ENCODE measurements at places on chromosomes 3 and 15.

DNA sequence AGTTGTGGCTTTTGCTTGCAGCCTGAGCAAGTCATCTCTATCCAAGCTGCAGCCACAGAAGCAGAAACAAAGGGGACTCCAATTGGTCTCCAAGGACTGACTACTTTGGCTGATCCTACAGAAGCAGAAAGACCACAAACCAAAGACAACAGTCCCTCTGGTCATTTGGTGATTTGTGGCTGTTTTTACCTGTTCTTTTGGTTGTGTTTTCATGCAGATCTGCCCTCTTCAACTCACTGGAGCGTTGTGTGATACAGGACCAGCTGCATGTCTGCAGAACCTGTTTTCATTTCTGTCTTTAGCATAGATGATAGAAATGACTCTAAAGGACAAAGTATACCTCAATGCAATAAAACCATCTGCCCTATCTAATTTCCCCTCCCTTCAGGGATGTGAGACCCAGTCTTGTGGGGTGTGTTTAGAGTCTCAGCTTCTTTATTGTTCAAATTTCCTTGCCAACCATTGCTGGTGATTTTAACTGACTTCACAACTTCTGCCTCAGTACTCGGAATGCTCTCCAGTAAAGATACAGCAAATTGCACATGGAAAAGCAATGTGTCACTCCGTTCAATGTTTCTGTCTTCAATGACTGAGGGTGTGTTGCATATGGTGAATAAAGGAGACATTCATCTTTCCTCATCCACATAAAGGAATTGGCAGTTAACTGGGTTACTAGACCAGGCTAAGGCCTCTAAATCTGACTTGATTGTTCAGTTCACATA is 48.9 kb upstream of the SLC7A14 start:
- no peak for DNase-seq

DNA sequence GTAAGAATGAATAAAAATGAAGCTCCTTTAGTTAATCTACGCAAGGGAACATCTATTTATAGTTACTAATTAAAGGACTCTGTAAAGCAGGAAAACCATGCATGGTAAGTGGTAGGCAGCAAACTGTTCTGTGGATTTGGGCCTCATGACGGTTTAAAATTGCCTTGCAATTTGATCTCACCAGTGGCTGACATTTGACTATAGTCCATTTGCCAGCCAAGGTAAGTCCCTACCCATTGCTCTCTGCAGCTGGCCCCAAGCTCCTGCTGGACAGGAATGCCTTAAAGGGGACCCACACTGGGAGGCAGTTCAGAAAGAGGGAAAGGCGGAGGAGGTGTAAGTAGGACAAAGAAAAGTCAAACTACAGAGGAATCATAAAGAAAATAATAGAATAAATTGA is 203.3 kb downstream of the PLCL2 start:
- no peak for DNase-seq

DNA sequence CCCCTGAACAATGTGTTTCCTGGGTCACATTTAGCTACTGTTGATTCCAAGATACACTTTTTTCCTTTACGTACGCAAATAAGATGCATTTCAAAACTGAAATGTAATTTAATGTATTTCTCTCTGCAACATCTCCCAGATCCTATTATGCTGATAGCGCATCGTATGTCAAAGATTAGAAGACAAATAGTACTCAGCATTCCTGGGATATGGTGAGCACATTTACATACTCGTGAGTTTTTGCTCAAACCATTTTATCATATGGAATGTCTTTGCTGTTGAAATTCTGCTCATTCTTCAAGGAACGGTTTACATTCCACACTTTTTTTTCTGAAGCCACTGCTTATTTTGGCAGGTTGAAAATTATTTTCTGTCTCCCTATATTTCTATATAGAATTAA is 221.4 kb downstream of the OXSM start:
- no peak for DNase-seq

GRCh38 chr15:60656481-60656880 is 177.5 kb upstream of the ICE2 start:
- DNase-seq = no peak

GRCh38 chr3:70518356-70518755 is 205.9 kb upstream of the MDFIC2 start:
- DNase-seq = no peak

DNA sequence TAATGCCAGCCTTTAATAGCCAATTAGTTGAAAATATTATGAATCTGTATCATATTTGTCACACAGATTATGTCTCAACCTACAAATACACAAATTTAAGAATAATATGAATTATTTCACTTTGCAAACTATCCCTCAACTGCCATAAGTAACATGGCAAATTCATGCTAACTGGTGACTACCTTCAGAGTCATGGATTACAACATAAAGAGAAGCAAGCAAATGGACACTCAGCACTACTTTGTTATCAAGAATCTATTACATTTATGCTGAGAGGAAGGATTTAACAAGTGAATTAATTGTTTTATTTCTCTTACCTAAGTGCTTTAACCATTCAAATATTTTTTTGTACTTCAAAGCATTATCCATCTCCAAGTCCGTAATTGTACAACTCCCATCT is 103.1 kb upstream of the BCL6 start:
- no peak for DNase-seq

GRCh38 chr3:34360713-34361112 is 562.3 kb downstream of the PDCD6IP start:
- no peak for DNase-seq

DNA sequence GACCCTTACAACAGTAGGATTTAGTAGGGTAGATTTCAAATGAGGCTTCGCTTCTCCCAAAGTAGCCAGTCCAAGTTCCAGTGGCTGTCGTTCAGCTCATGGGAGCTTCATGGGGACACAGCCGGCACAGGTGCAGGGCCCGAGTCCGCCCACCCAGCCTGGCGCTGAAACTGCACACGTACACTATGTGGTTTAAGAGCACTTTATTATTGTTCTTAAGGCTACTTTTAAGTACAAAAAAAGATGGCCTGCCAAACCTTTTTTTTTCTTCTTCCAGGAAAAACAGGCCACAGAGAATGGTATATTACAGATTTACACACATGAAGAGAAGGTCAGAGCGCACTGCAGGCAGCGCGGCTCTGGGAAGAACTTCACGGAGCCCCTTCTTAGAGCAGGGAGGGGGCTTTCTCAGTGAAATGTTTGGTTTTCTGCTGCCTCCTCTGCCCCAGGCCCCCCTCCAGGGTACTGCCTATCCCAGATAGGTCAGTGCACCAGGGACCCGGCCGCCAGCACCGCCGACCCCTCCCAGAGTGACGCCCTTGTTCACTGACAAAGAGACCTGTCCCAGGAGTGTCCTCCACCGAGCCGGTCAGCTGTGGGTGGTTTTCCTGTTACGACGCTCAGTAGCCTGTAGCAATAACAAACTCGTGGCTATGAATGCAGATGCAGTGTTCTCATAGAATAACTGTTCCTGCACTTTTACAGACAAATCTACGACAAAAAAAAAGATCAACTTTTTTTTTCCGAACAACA is 87.7 kb downstream of the VGLL4 start:
- no peak for DNase-seq

GRCh38 chr3:121757087-121757811 is 7.7 kb upstream of the GOLGB1 start:
- no peak for DNase-seq

- no peak for DNase-seq
These were observed 27.0 kb downstream of the CCNL1 start for GRCh38 chr3:157132936-157133335.

GRCh38 chr3:129836381-129837064 is 57.0 kb downstream of the TMCC1 start:
- no peak for DNase-seq

DNA sequence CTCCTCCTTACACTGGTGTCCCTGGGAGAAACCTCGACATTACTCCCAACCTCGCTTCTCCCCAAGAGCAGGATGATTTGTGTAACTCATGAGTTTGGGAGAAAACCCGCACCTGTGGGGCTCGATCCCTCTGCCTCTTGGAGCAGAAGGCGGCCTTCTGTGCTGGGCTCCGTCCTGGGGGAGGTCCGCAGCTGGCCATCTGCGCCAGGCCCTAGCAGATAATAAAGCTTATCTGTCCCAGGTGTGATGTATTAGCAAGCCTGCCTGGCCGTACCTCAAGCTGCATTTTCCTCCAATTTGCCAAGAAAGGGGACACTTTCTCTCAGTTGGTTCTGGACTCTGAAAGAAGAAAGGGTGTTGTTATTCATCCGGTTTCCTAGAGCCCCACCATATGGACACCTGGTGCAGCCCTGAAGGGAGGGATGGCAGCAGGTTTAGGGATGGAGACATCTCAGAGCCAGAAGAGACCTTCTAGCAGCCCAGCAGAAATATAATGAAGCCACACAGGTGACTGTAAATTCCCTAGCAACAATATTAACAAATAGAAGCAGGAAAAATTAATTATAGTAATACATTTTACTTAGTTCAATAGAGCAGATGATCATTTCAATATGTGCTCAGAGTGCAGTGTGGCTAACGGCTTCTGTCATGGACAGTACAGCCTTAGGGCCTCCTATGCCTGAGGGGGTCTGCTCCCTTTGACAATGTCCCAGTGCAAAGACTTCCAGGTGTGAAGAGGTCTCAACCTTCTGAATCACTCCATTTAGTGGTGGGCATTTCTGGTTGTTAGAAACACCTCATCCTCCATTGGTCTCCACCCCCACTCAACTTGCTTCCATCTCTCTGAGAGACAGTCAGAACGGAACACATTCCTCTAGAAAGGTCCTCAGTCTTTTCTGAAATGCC is 94.8 kb downstream of the CPN2 start:
- no peak for DNase-seq

DNA sequence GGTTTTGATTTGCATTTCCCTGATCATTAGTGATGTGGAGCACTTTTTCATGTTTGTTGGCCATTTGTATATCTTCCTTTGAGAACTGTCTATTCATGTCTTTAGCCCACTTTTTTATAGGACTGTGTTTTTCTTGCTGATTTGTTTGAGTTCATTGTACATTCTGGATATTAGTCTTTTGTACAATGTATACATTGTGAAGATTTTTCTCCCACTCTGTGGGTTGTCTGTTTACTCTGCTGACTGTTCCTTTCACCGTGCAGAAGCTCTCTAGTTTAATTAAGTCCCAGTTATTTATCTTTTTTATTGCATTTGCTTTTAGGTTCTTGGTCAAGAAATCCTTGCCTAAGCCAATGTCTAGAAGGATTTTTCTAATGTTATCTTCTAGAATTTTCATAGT is 91.1 kb upstream of the ATP11B start:
- DNase-seq = no peak

- DNase-seq = no peak
These were observed 282.7 kb upstream of the MANF start for GRCh38 chr3:51102396-51102795.

GRCh38 chr3:168325684-168326083 is 230.0 kb upstream of the GOLIM4 start:
- DNase-seq = no peak

- no peak for DNase-seq
These were observed 136.2 kb downstream of the CHDH start for GRCh38 chr3:53709860-53710674.

DNA sequence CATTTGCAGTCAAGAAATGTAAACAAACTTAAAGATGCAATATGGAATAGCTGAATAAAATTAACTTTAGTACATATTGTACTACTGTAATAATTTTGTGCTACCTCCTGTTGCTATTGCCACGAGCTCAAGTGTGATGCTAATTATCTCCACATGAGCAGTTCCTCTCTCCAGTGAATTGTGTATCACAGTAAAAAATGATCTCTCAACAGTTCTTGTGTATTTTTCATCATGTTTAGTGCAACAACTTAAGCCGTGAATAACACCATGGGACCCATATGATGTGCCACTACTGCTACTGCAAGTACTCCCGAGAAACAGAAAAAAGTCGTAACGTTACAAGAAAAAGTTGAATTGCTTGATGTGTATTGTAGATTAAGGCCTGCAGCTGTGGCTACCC is 12.4 kb downstream of the RIOX2 start:
- no peak for DNase-seq

- DNase-seq = no peak
These were observed 61.4 kb downstream of the MGLL start for GRCh38 chr3:127760791-127761440.

- DNase-seq = no peak
These were observed 63.4 kb downstream of the CBLB start for GRCh38 chr3:105805404-105805803.

- DNase-seq = no peak
These were observed 31.4 kb upstream of the RARB start for GRCh38 chr3:25396686-25397085.

DNA sequence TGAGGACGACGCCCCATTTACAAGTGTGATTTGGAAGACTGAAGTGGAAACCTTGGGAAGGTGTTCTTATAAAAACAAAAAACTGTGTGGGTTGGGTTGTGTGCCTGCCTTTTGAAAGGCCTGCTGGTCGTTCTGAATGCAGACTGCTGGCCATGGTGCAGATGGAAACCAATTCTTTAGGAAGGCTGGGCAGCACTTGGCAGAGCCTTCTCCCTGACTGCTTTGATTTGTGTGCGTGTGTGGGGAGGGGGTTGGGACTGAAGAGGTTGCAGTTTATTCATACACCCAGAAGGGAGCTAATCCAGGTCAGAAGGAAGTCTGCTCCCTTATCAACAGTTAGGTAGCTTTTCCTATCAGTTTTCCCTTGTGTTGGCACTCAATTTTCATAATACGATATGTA is 288.7 kb downstream of the SOX2 start:
- DNase-seq = no peak

DNA sequence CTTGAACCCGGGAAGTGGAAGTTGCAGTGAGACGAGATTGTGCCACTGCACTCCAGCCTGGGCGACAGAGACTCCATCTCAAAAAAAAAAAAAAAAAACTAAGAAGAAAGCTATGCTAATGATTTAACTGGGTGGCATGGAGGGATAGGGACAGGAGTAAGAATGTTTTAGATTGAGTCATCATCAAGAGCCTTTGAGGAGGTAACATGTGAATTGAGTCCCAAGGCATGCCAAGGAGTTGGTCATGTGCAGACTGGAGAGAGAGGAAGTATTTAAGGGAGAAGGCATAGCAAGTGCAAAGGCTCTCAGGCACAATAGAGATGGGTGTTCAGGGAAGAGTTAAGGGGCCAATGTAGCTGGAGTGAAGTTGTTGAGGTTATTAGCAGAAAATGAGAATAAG is 9.1 kb downstream of the BNC1 start:
- DNase-seq = no peak

GRCh38 chr3:104521606-104522336 is 844.9 kb upstream of the ALCAM start:
- DNase-seq = no peak

DNA sequence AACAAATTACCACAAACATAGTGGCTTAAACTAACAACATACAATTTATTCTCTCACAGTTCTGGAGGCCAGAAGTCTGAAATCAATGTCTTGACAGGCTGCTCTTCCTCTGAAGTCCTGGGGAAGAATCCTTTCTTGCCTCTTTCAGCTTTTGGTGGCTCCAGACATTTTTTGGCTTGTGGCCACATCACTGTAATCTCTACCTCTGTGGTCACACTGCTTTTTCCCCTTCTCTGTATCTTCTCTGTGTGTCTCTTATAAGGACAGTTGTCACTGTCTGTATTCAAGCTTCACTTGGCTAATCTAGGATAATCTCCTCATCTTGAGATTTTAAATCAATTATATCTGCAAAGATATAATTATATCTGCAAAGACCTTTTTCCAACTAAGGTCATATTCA is 80.3 kb upstream of the ABHD2 start:
- DNase-seq = no peak

GRCh38 chr15:73907035-73907408 is 19.2 kb upstream of the LOXL1 start:
- DNase-seq = no peak
